ENCODE measurements at places on chromosomes 12 and 14.

- DNase-seq: no peak
These were observed 15.8 kb upstream of the NPFF start for GRCh38 chr12:53523131-53523530.

- peak; percentile 61 for DNase-seq
These were observed 89.7 kb downstream of the PPP2R5E start for GRCh38 chr14:63453443-63453936.

DNA sequence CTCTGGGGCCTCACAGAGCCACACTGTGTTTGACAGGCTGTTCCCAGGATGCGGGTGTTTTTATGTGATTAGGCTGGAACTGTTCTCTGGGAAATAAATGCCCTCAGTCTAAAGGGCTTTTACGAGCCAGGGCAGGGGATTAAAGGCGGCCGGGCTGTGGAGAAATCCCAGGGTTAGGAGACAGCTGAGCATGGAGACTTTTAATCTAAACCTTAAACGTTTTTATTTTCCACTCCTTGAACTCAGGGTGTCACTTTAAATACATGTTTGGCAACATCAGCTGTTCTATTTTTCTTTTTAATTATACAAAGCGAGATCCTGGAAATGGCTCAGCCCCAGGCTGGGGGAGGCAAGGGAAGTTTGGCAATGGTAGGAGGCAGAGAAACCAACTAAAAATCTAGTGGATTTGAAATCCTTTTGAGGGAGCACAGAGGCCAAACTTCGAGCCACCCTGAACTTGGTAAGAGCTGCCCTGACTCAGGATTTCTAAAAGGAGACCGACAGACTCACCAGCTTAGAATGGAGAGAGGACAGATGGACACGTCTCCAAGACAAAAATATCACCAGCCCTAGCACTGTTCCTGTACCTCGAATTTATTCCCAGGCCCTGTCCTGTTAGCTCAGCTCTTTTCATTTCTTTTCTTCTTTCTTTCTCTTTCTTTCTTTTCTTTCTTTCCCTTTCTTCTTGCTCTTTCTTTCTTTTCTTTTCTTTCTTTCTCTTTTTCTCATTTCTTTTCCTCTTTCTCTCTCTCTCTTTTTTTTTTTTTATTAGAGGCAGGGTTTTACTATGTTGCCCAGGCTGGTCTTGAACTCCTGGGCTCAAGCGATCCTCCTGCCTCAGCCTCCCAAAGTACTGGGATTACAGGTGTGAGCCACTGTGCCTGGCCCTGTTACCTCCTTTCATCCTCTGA is 15.8 kb upstream of the ORAI1 start:
- peak; percentile 28 for DNase-seq

DNA sequence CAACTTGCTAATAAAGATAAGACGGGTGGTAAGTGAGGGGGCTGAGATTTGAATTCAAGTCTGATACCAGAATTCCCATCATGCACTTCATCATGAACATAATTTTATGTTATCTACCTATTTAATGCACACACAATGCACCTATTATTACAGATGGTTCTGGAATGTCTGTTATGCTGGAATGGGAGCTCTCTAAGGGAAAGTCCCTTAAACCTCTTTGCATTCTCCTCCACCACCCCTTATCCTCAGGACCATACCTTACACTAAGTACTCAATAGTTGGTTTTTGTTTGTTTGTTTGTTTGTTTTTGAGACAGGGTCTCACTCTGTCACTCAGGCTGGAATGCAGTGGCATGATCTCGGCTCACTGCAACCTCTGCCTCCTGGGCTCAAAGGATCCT is 7.0 kb upstream of the MSI1 start:
- no peak for DNase-seq

DNA sequence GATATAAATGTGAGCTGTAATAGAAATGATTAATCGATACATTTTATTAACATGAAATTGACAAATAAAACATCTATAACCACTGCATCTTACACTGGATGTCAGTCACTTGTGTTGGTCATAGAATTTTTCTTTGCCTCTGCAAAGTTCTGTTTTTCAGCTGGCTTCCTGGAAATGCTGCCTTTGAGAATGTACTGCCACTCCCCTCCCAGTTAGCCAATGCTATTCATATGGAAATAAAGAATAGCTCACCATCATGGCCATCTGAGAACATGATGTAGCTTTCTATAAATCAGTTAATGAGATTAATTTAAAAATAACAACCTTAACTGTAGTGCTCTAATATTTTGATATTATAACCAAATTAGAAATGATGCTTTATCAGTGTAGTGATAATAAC is 41.1 kb downstream of the SLCO1B1 start:
- no peak for DNase-seq

DNA sequence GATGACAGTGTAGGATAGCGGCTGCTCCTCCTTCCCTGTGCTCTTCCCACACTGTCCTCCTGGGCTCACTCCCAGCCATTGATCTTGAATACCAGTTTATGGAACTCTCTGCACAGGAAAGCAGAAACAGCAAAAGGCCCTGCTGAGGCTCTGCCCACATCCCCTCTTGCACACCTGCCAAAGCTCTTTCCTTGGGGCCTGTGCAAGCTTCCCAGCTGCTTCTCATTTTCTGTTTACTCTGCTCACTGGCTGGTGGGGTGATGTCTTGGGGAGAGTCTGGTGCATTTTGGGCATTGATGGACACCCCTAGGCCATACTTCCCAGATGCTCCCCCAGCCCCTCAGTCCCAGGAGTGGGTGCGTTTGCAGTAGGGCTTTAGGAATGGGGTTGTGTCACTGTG is 361.8 kb downstream of the TMEM121 start:
- no peak for DNase-seq

- DNase-seq: no peak
These were observed 72.7 kb downstream of the CHGA start for GRCh38 chr14:92995620-92996019.

GRCh38 chr14:44778604-44779003 is 183.1 kb downstream of the KLHL28 start:
- peak; percentile 54 for DNase-seq

DNA sequence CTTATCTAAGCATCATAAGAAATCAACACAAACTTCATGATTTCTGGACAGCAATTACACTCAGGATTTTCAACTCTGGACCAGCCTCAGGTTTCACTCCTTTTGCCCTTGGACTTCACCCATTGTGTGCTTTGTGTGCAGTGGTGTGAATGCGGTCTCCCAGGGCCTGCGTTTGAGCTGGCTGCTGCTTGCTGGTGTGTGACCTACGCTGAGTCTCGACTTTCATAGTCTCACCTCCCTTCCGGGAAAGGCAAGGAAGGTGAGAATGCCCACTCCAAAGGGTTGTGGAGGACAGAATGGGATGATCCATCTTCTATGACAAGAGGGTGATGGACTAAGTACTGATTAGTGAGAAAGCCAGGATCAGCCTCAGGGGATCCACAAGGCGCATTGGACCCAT is 228.8 kb downstream of the C12orf75 start:
- no peak for DNase-seq

- no peak for DNase-seq
These were observed 572.6 kb downstream of the SLC16A7 start for GRCh38 chr12:60168441-60168840.

DNA sequence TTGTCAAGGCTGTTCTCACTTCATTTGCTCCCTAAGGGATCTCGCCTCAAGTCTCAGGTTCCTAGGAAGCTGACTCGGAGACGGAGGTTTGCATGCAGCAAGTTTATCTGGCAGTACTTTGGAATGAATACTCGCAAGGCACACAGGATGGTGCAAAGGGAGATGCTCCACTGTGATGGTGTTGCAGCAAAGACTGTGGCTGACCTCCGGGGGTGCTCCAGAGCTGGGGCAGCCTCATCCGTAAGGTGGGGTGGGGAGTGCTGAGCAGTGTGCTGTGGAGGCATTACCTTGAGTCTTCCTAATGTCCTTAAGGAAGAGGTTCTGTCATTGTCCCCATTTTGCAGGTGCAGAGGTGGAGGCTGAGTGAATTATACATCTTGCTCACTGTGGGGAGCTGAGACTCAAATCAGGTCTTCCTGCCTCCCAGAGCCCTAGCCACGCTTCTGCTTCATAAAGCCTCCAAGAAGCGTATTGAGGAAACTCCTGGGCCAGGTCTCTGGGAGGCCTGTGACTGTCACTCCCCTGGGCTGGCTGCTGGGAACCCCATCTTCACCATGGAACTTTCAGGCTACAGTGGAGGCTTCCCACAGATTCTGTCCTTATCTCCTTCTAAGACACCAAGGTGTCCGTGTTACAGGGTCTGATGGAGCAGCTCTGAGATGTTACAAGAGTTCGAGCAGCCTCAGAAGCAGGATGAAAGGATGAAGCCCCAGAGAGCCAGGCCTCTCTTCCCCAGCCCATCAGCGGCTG is 39.5 kb downstream of the GALNT16 start:
- no peak for DNase-seq

GRCh38 chr14:68677476-68677875 is 115.4 kb downstream of the ZFP36L1 start:
- no peak for DNase-seq
